ENCODE measurements at places on chromosomes 4 and X.

- no peak for DNase-seq
Measured at GRCh38 chr4:27154706-27155105, 294.1 kb downstream of the STIM2 start.

- DNase-seq: no peak
Measured at GRCh38 chrX:49250578-49250977, 13.9 kb downstream of the FOXP3 start.

- DNase-seq: no peak
Measured at GRCh38 chr4:165504184-165504583, 125.4 kb downstream of the CPE start.

GRCh38 chrX:31464306-31464915 lies 392.6 kb upstream of the FTHL17 start:
- no peak for DNase-seq

DNA sequence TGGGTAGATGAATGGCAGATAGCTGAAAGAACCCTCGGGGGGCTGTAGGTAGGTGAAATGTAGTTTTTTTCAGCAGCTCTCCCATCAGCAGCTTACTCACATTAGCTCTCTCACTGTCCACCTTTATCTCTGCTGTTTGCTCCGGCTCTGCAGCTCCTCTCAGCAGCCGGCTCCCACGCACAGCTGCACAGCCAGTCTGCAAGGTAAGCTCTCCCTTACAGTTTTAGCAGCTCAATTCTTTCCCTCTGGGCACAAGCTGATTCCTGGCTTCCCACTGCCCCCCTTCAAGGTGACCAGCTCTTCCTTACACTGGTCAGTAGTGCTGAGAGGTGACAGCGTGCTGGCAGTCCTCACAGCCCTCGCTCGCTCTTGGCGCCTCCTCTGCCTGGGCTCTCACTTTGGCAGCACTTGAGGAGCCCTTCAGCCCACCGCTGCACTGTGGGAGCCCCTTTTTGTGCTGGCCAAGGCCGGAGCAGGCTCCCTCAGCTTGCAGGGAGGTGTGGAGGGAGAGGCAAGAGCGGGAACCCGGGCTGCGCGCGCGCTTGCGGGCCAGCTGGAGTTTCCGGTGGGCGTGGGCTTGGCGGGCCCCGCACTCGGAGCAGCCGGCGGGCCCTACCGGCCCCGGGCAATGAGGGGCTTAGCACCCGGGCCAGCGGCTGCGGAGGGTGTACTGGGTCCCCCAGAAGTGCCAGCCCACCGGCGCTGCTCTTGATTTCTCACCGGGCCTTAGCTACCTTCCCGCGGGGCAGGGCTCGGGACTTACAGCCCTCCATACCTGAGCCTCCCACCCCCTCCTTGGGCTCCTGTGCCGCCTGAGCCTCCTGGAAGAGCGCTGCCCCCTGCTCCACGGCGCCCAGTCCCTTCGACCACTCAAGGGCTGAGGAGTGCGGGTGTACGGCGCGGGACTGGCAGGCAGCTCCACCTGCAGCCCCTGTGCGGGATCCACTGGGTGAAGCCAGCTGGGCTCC lies 393.6 kb downstream of the CENPC start:
- no peak for DNase-seq

DNA sequence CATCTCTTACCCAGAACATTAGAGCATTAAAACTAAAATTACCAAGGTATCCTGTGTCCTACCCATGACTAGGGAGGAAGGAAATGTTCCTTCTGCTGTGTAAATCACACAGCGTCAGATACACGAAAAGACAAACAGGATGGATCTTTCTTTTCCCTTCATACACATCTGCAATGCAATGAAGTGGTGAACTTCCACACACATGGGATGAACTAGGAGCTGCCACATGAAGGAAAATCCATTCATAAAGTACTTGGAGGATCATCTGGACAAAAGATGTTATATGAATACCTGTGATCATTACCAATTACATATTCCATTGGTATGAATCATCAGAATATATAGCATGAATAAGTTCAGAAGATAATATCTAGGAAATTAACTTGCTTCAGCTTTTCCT lies 46.2 kb downstream of the LDB2 start:
- DNase-seq: no peak

GRCh38 chrX:7266288-7266687 lies 118.3 kb upstream of the PUDP start:
- DNase-seq: no peak

GRCh38 chr4:102586644-102587021 lies 85.5 kb downstream of the NFKB1 start:
- DNase-seq: peak; percentile 43

- DNase-seq: peak; percentile 30
Measured at GRCh38 chrX:21989384-21989783, 42.7 kb upstream of the PHEX start.

GRCh38 chr4:89123451-89123851 lies 12.1 kb downstream of the TIGD2 start:
- no peak for DNase-seq

GRCh38 chr4:67651536-67651935 lies 49.4 kb downstream of the UBA6 start:
- no peak for DNase-seq

DNA sequence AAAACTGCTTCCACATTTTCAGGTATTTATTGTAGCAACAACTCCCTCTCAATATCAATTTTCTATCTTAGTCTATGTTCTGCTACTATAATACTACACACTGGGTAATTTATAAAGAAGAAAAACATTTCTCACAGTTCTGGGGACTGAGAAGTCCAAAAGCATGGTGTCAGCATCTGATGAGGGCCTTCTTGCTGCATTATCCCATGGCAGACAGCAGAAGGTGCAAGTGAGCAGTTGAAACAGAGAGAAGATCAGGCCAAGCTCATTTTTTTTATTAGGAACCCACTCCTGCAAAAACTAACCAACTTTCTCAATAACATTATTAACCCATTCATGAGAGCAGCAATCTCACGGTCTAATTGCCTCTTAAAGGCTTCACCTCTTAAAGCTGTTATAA lies 376.0 kb downstream of the RAB28 start:
- DNase-seq: no peak

DNA sequence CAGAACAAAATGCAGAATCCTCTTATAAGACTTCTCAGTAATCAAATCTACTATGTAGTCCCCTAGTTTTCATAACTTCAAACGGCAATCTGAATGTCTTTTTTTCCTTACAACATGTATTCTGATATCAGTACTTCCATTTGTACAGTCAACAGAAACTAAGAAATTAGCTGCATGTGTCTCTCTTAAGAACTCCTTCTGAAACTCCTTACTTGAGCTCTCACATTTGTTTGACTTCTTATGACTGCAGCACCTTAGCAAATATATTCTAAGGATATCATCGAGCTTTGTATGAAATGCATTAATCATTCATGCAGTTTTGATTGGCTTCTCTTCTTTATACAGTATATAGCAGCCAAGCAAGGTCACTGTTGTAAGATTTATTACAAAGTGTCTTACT lies 77.0 kb downstream of the TMEM47 start:
- no peak for DNase-seq

DNA sequence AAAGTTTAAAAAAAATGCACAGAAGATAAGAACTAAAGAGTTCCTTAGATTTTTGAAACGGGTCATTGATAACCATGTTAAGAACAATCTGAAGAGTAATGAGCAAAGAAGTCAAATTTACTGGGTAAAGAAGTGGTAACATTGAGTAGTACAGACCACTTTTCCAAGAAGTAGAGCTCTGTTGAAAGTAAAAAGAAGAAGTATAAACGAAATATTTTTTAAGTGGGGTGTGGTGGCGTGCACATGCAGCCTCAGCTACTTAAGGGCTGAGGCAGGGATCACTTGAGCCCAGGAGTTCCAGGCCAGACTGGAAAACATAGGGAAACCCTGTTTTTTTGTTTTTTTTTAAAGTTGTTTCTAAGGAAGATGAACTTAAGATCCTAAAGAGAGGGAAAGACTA lies 68.5 kb downstream of the UBA6 start:
- DNase-seq: no peak

DNA sequence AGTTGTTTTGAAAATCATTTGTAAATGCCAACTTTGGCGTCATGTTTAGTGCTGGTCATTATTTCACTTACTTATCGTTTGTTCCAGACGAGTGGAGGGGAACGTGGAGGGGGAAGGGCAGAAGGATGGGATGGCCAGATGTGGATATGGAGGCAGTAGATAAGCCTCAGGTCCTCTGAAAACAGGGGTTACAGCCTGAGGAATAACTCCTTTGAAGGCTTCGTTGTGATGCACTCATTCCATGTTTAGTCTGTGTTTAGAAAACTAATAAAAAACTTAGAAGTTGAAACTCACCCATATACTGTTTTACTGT lies 1.1 kb downstream of the MOB1B start:
- DNase-seq: no peak

- no peak for DNase-seq
Measured at GRCh38 chr4:179415037-179415846, 1973.0 kb upstream of the AGA start.

DNA sequence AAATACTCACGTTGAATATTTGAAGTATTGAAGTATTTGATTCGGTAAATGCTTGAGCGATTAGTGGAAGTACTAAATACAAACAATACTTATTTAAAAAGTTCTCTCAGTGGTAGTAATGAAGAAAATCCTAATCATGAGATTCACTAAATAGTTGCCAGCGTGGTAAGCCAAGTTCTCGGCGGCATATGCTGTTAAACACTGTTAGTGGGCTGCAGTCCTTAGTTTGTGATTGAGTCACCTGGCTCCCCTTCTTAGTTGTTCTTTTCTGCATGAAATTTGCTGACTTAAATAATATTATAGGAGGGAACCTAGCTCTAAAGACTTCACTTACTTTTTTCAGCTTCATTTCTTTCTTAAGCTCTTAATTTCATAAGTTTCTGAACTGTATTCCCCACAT lies 51.4 kb downstream of the STIM2 start:
- DNase-seq: no peak

DNA sequence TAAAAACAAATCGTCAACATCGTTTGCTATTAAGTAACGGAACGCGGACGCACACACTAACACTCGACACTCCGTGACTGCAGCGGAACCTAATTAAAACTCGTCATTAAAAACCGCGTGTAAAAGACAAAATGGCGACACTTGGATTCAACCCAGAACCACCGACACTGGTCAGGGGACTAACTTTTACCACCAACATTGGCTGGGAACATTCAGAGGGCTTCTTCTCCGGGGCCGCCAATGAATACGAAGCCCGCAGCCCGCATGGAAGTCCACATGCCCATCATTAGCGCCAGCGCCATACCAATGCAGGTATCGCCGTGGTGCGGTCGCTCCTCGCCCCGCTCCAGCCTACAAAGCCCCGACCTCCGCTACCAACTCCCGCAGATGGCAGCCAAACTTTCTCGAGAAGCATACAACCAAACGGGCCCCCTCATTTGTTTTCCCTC lies 498 bp downstream of the RBMX start:
- no peak for DNase-seq

DNA sequence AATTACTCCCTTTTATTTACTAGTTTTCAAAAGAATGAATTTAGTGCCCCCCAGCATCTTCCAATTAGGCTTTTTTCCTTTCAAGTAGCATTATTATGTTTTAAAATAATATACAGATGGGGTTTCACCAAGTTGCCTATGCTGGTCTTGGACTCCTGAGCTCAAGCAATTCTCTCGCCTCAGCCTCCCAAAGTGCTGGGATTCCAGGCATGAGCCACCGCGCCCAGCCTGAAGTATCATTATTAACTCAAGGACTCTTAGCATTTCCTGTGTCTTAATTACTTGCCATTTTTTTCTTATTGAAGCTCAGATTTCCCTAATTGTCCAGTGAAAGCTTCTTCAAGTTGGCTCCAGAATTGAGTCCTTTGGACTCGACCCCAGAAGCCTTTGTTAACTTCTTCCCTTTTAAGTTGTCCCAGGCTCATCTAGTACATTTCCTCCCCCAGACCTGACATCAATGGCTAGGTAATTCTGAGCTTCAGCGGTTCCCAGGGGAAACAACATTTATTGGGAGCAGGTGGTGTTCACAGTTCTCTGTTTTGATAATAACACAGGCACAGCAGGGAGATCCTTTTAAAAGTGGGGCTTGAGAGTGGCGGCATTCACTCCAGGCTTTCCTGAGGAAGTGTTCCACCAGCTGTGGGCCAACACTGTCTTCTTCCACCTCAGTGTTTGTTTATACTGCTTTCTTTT lies 10.0 kb downstream of the SAT1 start:
- DNase-seq: no peak

GRCh38 chrX:120334603-120335002 lies 23.3 kb upstream of the TMEM255A start:
- no peak for DNase-seq

DNA sequence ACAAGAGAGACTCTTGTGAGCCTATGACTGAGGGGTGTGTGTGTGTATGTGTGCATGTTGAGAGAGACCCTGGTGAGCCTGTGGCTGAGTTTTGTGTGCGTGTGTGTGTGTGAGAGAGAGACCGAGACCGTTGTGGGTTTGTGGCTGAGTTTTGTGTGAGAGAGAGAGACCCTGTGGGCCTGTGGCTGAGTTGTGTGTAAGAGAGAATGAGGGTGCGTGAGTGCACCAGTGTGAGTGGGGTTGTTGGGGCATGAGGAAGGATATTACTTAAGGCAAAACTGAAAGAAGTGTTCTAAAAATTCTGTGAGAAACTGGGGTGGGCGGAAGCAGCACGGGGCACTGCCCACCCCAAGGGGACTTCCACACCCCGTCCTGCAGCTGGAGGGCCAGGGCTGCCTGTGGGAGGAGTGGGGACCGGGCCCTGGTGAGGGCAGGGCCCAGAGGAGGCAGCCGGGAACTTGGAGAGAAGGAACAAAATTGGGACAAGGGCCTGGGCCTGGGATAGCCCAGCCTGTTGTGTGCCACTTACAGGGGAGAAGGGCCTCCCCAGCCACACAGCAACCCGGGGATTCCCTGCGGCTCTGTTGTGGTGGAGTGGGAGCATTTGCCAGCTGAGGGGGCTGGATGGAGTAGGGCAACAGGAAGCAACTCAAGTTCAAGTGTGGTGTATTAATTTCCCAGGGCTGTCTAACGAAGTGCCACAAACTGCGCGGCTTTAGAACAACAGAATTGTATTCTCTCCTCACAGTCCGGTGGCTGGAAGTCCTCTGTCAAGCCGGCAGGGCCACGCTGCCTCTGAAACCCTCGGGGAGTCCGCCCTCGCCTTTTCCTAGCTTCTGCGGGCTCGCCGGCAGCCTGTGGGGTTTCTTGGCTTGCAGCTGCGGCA lies 22.1 kb downstream of the TMEM131L start:
- DNase-seq: peak; percentile 82

GRCh38 chr4:150960818-150961217 lies 54.3 kb downstream of the LRBA start:
- peak; percentile 77 for DNase-seq

- no peak for DNase-seq
Measured at GRCh38 chr4:7422898-7423180, 11.9 kb downstream of the PSAPL1 start.

- no peak for DNase-seq
Measured at GRCh38 chr4:4578981-4579380, 37.1 kb upstream of the STX18 start.

GRCh38 chrX:79259073-79259689 lies 108.0 kb downstream of the ITM2A start:
- DNase-seq: peak; percentile 46

- DNase-seq: no peak
Measured at GRCh38 chr4:69649207-69649606, 3.8 kb downstream of the UGT2A1 start.

All from activated CD4-positive, alpha-beta T cell treated with anti-CD3 and anti-CD28 coated beads for 48 hours (primary cell).